ENCODE measurements at places on chromosomes 5 and 9.

DNA sequence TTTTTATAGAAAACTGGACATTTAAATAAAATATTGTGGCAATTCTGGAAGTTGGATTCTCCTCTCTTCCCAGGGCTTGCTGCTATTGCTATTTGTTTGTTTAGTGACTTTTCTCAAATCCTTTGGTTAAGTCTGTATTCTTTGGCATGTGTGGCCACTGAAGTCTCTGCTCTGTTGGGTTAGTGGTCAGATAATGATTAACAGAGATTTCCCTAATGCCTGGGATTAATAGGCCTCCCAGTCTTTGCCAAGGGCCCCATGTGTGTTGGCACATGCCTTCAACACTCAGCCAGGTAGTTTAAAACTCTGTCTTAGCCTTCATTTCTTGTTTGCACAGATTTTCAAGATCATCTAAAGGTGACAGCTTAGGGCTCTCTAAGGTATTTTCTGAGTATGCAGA lies 92.8 kb upstream of the EPB41L4A start:
- DNase-seq, result no peak

DNA sequence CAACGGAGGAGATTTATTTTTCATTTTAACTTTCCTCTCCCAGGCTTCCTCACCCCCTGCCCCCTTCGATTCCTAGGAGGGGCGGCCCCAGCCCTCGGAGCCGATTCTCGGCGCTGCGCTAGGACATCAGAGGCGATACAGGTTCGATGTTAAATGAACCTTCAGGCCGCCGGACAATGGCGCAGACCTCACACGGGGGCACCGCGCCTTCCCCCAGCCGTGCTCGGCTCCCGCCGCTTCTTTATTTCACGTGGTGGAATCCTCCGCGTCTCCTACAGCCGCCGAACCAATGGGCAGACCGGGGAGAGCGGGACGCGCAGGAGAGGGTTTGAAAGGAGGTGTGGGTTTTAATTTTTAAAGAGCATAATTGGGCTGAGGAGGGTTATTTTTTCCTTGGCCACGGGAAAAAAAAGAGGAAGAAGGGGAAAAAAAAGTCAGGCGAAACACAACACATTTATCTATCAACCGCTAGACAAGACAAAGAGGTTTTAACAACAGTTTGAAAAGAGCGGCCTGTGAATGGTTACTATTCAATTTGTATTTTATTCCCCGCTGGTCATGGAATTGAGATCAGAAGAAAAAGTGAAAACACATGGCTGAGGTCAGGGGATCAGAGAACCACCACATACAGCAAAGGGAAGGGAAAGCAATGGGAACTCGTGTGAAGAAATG lies 126.8 kb downstream of the TMEM174 start:
- DNase-seq, result no peak

- DNase-seq, result peak; percentile 21
These were observed 93.5 kb downstream of the MVB12B start for GRCh38 chr9:126420135-126420534.

DNA sequence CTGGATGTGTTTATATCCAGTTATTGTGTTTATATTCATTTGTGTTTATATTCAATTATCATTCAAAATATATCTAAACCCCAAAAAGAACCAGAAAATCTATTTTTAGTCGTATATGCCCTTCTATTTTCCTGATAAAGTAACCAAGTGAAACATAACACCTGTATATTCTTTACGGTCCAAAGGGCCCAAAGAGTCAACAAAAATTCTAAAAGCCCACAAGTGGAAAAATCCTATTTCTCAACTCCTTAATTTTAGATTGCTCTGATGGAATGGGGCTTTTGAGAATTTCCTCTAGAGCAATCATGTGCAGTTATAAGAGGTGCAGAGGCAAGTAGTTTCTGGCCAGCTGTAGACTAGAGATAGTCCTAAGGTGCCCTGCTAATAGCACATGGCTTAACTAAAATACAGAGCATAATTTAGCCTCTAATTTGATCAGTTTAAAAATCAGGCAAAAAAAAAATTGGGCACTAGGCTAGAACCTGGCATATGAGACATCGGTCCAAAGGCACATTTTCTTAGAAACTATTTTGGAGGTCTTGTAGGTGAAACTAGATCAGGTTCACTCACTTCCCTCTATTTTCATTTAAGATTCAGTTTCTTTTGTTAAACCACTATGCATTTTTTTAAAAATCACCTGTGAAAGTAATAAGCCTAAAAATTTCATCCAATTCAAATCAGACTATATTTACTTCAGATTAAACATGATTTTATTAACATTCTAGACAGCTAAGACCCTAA lies 256.0 kb downstream of the FBXL17 start:
- no peak for DNase-seq

DNA sequence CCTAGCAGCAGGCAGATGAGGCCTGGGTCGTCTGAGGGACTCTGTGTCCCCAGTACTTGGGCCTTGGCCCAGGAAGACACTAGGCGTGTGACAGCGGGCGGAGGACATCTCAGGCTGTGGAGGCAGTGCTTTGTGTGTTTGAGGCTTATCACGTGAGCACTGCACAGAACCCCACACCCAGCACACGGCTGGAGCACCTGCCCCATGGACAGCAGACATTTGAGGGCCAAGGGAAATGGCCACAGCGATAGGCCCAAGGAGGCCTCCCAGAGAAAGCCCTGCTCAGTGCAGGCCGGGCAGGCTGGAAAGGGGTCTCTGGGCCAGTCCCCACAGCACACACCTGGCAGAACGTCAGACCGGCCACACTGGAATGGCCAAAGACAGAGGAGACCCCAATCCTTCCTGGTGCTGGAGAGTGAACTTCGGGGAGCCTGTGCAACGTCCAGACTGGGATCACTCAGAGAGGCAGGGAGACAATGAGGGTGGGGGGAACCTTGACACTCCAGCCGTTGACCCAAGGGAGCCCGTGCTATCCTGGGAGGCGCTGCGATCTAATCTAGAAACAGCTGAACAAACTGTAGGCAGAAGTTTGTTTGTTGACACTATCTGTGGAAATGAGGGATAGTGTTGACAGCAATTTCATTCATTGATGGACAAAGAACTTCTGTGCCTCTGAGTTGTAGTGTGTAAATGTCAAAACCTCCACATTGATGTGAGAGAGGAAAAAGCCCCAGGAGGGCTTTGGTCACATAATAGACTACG lies 19.6 kb upstream of the FLT4 start:
- no peak for DNase-seq

GRCh38 chr5:138444774-138445546 lies 6.1 kb downstream of the REEP2 start:
- DNase-seq, result no peak

All from femur (tissue), 1 donor.